ENCODE measurements at places on chromosomes 6 and 20.

DNA sequence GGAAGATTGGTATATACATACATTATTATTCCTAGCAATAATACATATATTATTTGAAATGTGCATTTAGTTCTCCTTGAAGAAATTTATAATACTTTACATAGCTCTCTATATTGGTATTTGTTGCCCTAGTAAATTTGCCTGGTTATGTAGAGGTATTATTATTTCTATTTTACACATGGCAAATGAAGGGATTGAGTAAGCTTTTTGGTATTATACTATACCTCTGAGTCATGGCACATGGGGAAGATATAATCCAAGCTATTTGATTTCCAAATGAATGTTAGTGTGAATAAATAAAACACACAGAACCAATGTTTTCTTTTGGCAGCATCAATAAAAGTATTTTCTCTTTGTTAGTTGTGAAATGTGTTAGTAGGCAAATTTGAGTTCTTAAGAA lies 409.6 kb upstream of the SLC35B3 start:
- DNase-seq = no peak

- DNase-seq = peak; percentile 65
Measured at GRCh38 chr20:4227085-4227821, 211.9 kb upstream of the RNF24 start.

GRCh38 chr6:94349227-94349626 lies 929.9 kb upstream of the EPHA7 start:
- DNase-seq = peak; percentile 24

DNA sequence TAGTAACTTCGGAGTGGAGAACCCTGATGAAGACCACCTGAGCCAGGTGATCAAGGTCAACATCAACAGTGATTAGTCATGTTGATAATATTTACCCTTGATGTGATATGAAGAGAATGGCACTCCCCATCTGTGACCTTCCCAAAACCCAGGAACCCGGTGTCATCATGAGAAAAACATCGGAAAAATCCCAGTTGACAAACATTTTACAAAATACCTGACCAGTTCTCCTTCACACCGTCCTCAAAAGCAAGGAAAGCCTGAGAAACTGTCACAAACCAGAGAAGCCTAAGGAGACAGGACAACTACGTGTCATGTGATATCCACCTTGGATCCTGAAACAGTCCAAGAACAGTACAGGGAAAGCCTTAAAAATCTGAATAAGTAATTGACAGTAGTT lies 197.3 kb downstream of the ZMYND8 start:
- DNase-seq = no peak

DNA sequence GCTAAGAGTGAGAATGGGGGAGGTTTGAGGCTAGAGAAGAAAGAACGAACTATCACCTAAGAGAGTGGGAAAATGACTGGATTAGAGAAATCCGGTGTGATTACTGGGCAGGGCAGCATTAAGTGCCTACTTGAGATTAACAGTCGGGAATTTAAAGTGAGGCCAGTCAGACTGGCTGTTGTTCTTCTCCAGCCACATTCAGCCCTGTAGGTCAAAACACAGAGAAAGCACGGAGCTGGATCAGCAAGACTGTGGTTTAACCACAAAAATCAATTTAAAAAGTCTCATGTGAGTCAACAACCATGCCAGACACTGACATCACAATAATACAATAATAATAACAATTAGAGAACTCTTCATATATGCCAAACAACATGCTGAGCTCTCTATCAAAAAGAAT lies 301.9 kb upstream of the SGK1 start:
- no peak for DNase-seq

- no peak for DNase-seq
Measured at GRCh38 chr6:134523051-134523450, 205.1 kb upstream of the SGK1 start.

DNA sequence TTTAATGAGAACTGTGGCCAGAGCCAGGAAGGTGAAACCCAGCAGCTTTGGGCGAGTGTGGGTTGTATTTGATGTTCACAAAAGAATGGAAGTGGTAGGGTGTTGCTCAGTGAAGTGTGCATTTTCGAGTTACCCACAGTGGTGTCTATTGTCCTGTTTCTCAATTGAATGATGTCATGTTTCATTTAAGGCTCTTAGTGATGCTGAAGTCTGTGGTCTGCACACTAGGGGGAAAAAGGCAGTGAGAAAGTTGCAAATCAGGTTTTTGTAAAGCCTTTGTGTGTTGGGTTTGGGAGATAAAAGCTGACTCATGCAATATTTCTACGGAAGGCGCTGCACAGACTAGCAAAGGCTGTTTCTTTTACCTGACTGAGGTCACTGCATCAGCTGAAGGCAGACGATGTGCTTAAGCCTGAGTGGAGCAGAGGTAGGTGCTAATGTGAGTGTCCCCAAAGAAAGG lies 121.1 kb downstream of the PLEKHG1 start:
- DNase-seq = peak; percentile 48

All from OCI-M1 (cell line).